ENCODE measurements at places on chromosomes 2 and 18. TPM values are rescaled to one million over a fixed set of nuclear protein-coding genes. Genes with fewer than 3 reads are reported as not detected.

Gene VIT
- total RNA-seq, result not detected

Gene PDE1A
- 0.15 TPM for total RNA-seq

Gene NAT8
- total RNA-seq, result not detected

Gene ASIC4
- 0.19 TPM for total RNA-seq

Gene DLGAP1
- total RNA-seq, result 15.1 TPM

Gene WDPCP
- 23.0 TPM for total RNA-seq

Gene ATRAID
- 109 TPM for total RNA-seq

Gene GAL3ST2
- total RNA-seq, result not detected

Gene OSR1
- not detected for total RNA-seq

Gene HTR2B
- not detected for total RNA-seq

Gene IL37
- not detected for total RNA-seq

Gene NEU4
- 0.82 TPM for total RNA-seq

Data from H1 (cell line).